ENCODE measurements at places on chromosomes 5 and 9.
A peak's percentile ranks its signal among the peaks of the same experiment; 100 is the strongest.

GRCh38 chr9:126454795-126455194 is 128.2 kb downstream of the MVB12B start:
- H3K4me3 ChIP-seq, result no peak overlapping the region
- no peaks in the 10 kb centered on the region for H3K27me3 ChIP-seq
- peaks cover 5% of the 10 kb centered on the region for H3K36me3 ChIP-seq
- H3K4me1 ChIP-seq, result peaks cover 24% of the 10 kb centered on the region
- no peak overlapping the region for H3K27ac ChIP-seq

GRCh38 chr5:124544366-124545055 is 201.9 kb downstream of the ZNF608 start:
- no peaks in the 10 kb centered on the region for H3K27me3 ChIP-seq
- DNase-seq, result no peak
- no peaks in the 10 kb centered on the region for H3K36me3 ChIP-seq
- H3K4me3 ChIP-seq, result no peak overlapping the region

- no peak overlapping the region for H3K4me3 ChIP-seq
- no peaks in the 10 kb centered on the region for H3K4me1 ChIP-seq
- H3K27ac ChIP-seq, result no peak overlapping the region
- H3K36me3 ChIP-seq, result no peaks in the 10 kb centered on the region
- DNase-seq, result no peak
- H3K27me3 ChIP-seq, result no peaks in the 10 kb centered on the region
These were observed 198.5 kb upstream of the EGFLAM start for GRCh38 chr5:38059876-38060275.

- H3K4me1 ChIP-seq, result no peaks in the 10 kb centered on the region
- peaks cover 6% of the 10 kb centered on the region for H3K27me3 ChIP-seq
- no peak overlapping the region for H3K4me3 ChIP-seq
- no peak overlapping the region for H3K27ac ChIP-seq
- no peaks in the 10 kb centered on the region for H3K36me3 ChIP-seq
These were observed 126.7 kb upstream of the ZNF608 start for GRCh38 chr5:124873188-124873587.

DNA sequence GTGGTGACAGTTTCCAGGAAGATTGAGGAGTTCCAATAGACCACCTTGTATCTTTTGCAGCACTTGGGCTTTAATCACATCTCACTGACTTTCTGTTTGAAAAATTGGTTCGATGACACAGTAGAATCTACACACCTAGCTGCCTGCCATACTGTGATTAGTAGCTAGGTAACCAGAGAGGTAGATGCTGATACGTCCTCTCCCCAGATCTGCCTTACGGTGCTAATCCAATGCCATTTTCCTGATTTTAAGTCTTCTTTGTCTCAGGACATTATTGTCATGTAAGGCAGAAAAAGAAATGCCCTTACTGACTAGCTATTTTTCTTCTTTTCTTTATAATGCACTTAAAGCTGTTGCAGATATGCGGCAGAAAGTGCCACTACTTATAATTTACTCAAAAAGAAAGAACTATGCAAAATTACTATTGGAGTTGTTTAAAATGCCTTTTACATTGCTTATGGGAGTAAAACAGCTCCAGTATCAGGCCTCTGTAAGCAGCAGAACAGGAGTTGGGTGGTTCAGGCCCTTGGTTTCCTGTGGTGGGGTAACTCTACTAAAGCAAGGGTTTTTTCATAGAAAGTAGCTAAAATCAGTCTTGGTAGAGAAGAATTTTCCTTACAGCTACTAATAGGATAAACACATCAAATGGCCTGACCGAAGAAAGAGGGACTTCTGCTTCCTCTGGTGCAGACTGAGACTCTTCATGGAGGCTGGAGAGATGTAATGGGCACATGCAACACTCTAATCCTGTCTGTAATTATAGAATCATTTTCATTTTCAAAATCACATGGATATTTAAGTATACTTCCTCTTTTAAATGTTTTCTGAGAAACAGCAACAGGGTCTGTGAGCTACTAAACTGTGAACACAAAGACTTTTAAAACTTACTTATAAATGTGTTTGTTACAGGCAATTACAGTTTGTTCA is 177.2 kb downstream of the MAPKAP1 start:
- DNase-seq, result peak; percentile 26
- H3K4me1 ChIP-seq, result peaks cover 30% of the 10 kb centered on the region
- H3K4me3 ChIP-seq, result peak overlapping the region; percentile 42
- H3K27ac ChIP-seq, result peak overlapping the region; percentile 87
- H3K36me3 ChIP-seq, result peaks cover 12% of the 10 kb centered on the region

GRCh38 chr5:76137887-76138542 is 54.8 kb downstream of the SV2C start:
- no peak for DNase-seq
- H3K36me3 ChIP-seq, result no peaks in the 10 kb centered on the region
- no peaks in the 10 kb centered on the region for H3K4me1 ChIP-seq
- no peak overlapping the region for H3K4me3 ChIP-seq

DNA sequence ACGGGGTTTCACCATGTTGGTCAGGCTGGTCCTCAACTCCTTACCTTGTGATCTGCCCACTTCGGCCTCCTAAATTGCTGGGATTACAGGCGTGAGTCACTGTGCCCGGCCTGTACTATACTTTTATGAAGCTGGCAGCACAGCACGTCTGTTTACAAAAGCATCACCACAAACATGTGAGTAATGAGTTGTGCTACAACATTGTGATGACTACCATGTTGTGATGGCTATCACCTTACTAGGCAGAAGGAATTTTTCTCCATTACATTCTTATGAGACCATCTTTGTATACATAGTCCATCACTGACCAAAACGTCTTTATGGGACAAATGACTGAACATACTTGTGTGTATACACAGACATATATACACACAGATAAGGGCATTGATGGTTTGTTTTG is 1019.0 kb downstream of the CDH18 start:
- H3K4me1 ChIP-seq, result no peaks in the 10 kb centered on the region
- no peaks in the 10 kb centered on the region for H3K27me3 ChIP-seq
- no peak overlapping the region for H3K27ac ChIP-seq
- DNase-seq, result no peak

- no peak for DNase-seq
- H3K4me1 ChIP-seq, result peaks cover 6% of the 10 kb centered on the region
- no peaks in the 10 kb centered on the region for H3K27me3 ChIP-seq
- H3K4me3 ChIP-seq, result no peak overlapping the region
- H3K27ac ChIP-seq, result no peak overlapping the region
These were observed 216.0 kb downstream of the NR3C1 start for GRCh38 chr5:143187495-143187894.

DNA sequence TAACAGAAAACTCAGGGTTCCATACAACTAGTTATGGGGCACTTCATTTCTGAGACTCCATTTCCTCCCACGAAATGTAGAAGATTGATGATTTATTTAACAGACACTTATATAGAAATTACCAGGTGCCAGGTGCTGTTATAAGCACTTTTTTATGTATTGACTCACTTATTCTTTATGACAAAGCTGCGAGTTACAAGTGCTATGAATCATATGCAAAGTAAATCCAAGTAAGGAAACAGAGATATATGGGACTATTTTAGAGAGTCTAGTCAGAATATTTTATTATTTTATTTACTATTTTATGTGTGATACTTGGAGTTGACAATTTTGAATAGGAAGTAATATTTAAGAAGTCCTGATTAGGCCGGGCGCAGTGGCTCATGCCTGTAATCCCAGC is 822.8 kb upstream of the C9orf72 start:
- H3K27me3 ChIP-seq, result no peaks in the 10 kb centered on the region
- H3K36me3 ChIP-seq, result no peaks in the 10 kb centered on the region
- DNase-seq, result no peak
- no peak overlapping the region for H3K27ac ChIP-seq

DNA sequence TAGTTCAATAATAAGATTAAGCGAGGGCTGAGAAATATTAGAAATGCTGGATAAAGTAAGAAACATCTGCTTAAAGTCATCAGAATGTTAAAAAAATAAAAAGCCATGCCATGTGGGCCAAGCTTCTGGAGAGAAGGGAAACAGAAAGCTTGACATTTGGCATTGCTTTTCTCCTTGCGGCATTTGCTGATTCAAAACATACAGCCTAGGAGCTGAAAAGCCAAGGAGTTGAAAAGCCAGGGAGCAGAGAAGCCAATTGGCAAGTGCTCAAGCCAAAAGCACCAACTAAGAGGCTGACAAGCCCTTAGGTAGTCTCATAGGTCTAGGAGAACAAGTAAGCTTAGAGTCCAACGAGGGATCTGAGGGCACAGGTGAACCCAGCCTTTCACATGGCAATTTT is 754.3 kb downstream of the TLE4 start:
- no peak overlapping the region for H3K4me3 ChIP-seq
- no peak for DNase-seq
- no peaks in the 10 kb centered on the region for H3K4me1 ChIP-seq

DNA sequence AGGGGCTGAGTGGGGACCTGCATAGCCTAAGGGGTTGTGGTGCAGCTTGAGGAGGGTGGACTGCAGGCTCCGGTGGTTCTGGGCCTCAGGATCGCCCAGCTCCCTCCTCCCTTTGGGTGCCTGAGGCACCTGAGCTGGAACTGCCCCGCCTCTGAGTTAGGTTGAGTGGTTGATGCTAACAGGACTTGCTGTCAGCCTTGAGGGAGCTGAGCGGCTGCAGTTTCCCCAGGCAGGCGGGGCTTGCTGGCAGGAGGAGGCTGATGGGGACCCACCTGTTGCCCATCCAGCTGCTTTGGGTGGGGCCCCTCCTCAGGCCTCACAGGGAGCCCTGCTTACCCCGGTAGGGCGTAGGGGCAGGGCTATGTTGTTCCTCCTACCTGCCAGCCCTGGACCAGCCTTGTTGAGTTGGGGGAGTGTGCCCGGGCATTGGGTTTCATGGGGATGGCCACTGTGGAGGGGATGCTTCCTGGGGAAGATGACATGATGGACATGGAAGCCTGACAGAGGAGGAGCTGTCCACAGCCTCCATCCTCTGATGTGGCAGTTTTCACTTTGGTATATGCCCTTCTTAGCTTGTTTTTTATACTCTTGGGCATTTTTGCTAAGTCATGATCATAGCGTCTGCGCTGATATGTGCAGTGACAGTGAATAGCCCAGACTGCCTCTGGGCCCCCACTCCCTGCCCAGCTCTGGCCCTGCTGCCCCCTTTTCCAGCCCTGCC is 14.3 kb downstream of the WNK2 start:
- peaks cover 10% of the 10 kb centered on the region for H3K27me3 ChIP-seq
- no peak overlapping the region for H3K27ac ChIP-seq
- no peaks in the 10 kb centered on the region for H3K4me1 ChIP-seq
- H3K36me3 ChIP-seq, result no peaks in the 10 kb centered on the region
- DNase-seq, result no peak

GRCh38 chr5:139385061-139386049 is 2.3 kb upstream of the SLC23A1 start:
- peaks cover 66% of the 10 kb centered on the region for H3K4me1 ChIP-seq
- H3K4me3 ChIP-seq, result peak overlapping the region; percentile 69
- no peaks in the 10 kb centered on the region for H3K27me3 ChIP-seq
- peaks cover 9% of the 10 kb centered on the region for H3K36me3 ChIP-seq
- peak overlapping the region; percentile 96 for H3K27ac ChIP-seq
